Activated T-helper 1 cell treated with anti-CD3 and anti-CD28 coated beads, Interleukin-2, amount 50 U/mL, for 16 hours (primary cell): ENCODE measurements at places on chromosomes 7 and 10.

DNA sequence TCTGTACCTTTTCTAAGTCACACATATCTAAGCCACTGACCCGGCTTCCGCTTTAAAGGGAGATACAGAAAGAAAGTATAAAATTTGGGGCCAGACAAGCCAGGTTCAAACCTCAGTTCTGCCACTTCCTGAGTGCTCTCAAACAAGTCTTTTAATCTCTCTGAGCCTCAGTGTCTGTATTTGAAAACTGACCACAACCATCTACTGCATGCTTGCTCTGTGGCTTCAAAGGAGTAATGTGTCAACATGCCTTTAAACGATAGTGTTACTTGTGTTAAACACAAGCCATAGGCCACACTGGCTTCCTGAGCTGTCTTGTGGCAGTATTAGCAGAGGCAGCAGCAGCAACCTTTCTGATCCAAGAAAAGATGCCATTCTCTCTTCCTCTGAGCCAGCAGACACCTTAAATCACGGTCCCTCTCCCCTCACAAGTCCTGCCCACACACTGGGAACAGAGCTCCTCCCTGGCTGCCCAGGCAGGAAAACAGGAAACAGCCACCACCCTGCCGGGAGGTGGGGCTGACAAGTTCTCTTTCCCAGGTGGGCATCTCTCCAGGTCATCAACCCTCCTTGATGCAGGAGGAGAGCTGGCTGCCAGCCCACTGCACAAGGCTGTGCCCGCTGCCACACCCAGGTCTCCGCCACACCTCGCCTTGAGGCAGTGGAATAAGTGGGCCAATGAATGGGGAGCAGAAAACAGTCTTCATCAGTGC is 10.7 kb downstream of the HIP1 start:
- DNase-seq = no peak

DNA sequence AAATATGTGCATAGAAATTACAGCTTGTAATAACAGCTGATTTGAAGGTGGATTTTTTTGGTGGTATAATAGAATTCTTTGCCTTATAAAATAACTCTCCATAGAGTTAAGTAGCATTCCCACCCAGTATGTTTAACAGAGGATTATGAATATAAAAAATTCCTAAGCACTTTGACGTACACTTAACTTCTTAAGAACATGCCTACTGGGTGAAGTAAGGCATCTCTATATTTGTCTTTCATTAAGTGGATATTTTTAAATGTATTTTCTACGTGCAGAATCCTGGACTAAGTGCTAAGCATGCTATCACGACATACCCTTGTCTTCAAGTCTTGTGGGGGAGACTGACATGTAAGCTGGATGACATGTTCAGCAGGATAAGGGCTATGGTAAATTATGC is 217.7 kb upstream of the BMPER start:
- DNase-seq = no peak

- no peak for DNase-seq
Observed at GRCh38 chr10:74589851-74590250, 236.5 kb upstream of the KAT6B start.

DNA sequence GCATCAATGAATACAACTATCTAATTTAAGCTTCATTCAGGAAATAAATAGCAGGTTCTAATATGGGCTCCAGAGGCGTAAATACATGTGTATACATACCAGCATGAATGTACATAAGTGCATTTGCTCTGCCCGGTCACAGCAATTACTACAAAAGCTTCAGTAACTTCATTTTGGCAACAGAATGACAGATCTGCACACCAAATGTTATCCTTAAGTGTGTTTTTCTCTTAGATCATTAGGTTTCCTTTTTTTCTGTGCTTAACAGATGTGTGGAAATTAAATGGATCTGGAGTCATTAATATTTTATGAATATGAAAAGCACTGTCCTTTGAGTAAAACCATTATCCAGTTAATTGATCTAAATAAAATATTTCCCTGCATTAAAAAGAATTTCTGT is 159.0 kb upstream of the MEOX2 start:
- DNase-seq = no peak

DNA sequence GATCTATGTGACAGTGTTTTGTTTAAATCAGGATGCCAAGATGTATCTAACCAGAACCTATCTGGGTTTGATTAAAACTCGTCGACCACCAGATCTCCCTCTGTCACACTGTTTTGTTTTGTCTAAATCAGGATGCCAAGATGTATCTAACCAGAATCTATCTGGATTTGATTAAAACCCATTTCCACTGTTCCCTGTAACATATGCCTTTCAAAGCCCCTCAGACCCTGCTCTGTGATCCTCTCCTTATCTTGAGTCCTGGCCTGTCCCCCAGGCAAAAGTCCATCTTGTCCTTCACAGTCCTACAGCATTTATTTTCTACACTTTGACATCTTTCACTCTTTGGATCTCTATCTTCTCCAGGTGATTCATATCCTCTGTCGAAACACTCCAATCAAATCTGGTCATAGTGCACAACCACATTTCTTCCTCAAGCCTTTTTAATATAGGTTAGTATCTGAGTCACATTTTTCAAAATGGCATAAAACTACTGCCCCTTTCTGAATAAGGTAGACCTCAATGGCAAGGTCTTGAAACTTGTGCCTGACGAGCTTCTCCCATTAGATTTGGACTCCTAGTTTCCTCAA is 32.5 kb downstream of the ERLIN1 start:
- no peak for DNase-seq

GRCh38 chr7:55351263-55351662 is 13.9 kb upstream of the LANCL2 start:
- DNase-seq = no peak

- DNase-seq = no peak
Observed at GRCh38 chr10:121804460-121804859, 123.4 kb downstream of the ATE1 start.

DNA sequence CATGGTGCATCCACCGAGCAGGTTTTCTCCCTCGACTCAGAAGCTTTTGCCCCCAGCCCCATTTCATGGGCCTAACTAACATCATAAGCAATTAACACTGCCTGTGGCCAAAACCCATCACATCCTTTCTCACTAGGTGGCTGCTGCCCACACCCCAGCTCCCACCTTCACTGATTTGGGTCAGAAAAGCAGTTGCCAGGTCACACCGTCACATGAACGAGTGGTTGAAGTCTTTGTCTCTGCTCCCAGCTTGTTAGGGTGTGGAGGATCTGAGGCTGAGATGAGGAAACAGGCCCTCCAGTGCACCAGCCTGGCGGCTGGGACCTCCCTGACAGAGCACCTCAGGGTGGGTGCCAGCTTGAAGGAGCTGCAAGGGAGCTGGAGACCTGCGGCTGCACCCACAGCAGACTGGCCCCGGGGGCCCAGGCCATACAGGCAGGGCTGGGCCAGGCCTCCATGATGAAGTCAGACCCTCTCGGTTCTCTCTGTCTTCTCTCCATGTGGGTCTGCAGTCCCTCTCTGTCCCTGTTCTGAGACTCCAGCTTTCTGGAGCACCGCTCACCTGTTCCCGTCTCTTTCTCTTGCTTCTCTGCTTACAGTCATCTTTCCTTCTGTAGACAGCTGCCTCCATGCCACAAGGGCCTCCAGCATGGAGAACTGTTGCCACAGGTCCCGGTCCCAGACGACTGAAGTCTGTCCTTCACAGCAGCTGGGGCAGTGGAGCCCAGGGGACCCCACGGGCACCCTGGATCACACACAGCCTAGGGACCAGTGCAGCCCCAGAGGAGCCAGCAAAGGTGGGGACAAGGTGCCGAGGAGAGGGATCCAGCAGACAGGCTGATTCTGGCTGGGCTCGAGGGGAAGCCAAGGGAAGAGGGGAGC is 13.8 kb upstream of the INPP5A start:
- no peak for DNase-seq

DNA sequence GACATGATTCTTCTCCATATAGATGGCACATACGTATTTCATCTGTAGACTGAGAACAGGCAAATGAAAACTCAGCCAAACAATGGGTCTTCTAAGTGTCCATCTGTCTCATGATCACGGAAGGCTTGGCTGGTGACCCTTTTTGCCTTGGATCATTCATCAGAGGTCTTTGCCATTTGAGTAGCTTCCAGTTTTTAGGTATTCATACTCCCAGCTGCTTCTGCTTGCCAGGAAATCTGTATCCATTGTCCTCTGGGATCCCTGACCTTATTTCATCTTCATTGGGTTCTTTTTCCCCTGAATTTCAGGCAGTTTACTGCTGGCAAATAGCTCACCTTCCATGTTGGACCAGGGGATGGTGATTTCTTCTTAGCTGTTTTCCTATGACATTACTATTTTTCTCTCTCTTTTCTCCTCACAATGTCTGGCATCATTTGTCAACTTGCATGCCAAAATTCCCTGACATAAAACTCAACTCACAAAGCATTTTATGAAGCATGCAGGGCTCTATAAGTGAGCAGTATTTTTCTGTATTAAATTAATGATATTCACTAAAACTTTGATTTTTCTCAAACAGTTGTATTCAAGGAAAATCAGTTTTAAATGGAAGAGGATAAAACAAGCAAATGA is 241.2 kb downstream of the DNAJB9 start:
- DNase-seq = no peak

DNA sequence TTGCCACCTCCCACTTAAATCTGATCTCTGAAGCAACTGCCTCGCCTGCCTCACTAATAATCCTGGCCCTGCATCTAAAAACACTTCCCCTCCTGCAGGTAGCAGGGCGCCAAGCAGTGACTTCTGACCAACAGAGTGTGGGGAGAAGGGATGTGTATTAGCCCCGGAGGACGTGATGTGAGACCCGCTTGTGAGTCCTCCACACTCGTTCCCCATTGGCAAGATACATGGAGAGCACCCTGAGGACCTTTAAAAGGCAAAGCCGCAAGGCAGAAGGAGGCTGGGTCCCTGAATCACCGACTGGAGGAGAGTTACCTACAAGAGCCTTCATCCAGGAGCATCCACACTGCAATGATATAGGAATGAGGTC is 6.1 kb upstream of the PILRA start:
- no peak for DNase-seq

- DNase-seq = no peak
Observed at GRCh38 chr10:122706467-122706866, 6.8 kb upstream of the C10orf120 start.

GRCh38 chr10:95400787-95401186 is 110.0 kb upstream of the PDLIM1 start:
- DNase-seq = no peak

GRCh38 chr7:44085546-44085945 is 3.2 kb upstream of the POLM start:
- no peak for DNase-seq

GRCh38 chr7:82175319-82175718 is 268.3 kb downstream of the CACNA2D1 start:
- DNase-seq = no peak

GRCh38 chr10:123517426-123517825 is 148.7 kb upstream of the GPR26 start:
- no peak for DNase-seq

DNA sequence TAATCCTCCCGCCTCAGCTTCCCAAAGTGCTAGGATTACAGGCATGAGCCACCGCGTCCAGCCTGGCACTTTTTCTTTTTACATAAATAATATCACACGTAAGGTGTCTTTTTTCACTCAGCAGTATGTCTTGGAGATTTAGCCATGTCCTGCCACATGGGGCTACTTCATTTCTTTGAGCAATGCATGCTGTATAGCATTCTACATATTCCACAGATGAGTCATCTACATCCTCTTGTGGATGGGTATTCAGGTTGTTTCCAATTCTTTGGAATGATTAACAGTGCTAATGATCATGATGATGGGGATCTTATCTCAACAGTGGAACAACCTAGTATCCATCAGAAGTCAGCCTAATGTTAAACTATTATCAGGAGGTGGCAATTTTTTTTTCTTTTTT is 50.8 kb downstream of the ZNF503 start:
- DNase-seq = no peak

GRCh38 chr10:44517635-44518034 is 132.7 kb upstream of the CXCL12 start:
- DNase-seq = no peak

GRCh38 chr7:130490888-130491804 is 739 bp upstream of the MEST start:
- no peak for DNase-seq

DNA sequence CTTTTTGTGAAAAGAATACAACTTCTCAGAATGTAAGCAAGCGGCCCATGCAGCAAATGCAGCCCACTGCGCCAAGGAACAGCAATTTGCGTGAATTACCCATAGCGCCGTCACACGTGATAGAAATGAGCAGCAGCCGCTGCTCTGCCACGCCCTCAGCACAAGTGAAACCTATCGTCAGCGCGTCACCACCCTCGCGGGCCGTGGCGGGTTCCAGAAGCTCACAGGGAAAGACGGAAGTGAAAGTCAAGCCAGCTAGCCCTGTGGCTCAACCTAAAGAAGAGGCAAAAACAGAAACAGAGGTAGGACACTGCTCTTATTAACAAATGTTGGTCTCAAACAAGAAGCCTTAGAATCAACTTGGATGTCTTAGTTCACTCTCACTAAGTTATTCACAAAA is 70.5 kb downstream of the SHH start:
- no peak for DNase-seq

DNA sequence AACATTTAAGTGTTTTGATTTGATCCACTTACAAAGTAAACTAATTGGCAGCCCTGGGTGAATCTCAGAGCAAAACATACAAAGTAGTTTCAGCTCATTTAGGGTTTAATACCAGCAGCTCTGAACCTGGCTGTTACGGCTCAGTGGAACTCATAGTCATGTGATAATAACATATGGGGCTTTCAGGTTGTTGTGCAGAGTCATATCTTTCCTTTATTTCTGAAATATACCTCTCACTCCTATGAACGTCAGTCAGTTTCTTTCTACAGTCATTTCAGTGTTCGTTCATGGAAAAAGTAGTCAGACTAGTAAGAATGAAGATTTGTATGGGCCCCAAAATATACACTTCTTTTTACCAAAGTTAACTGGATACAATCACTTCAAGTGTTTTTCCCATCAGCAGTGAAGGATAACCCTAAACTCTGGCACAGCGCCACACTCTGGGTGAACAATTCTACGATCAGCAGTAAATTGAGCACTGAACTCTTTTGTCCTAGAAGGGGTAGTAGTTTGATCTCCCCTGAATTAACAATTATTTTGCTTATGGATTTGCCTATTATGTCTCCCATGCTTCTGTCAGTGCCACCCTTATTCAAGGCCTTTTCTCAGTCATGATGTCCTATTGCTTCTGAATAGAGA is 218.6 kb downstream of the THSD7A start:
- no peak for DNase-seq

DNA sequence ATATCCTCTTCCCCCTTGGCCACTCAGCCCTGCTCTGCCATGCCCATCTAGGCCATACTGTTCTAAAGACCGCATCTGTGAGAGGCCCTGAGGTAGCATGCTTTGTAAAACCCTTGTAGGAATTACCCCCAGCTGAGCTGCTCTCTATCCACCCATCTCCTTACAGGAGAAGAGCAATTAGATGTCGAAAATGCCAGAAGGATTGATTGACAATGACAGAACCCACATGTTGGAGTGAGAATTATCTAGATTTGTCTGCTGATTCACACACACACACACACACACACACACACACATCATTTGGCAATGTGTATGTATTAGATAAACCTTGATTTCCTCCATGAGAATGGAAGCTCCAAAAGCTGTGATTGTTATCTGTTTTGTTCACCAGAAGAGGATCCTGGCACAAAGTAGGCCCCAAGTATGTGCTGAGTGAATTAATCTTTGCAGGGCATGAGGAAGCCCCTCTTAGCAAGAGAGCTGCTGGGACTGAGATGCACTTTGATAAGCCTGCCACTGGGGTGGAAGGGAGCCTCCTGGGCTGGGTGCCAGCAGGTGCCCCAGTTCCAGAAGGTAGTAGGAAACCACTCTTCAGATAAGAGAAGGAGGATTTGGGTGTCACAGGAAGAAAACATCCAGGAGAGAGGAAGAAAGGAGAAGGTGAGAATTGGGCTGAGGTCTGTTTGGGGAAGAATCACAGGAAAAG is 187.5 kb upstream of the ADO start:
- no peak for DNase-seq

GRCh38 chr10:132036887-132037675 is 28.7 kb upstream of the JAKMIP3 start:
- DNase-seq = no peak
